Myometrial cell (primary cell): ENCODE measurements at places on chromosomes 2 and 18. TPM values are rescaled to one million over a fixed set of nuclear protein-coding genes. Genes with fewer than 3 reads are reported as not detected.

Gene SKOR2
- total RNA-seq: not detected in 2 replicates

Gene CDH19
- not detected in 2 replicates for total RNA-seq

Gene CRIM1
- 177 and 216 TPM in 2 replicates for total RNA-seq

Gene HOXD13
- total RNA-seq: 0.29 and 0.53 TPM in 2 replicates

Gene DPY30
- total RNA-seq: 122 and 129 TPM in 2 replicates

Gene ALPI
- total RNA-seq: not detected in 2 replicates
